Right lung (tissue), 10 donors: ENCODE measurements at places on chromosomes 2 and 18. TPM values are rescaled to one million over a fixed set of nuclear protein-coding genes. Genes with fewer than 3 reads are reported as not detected.

- DNase-seq = no peak
These were observed at the start of gene RAMP1 for GRCh38 chr2:237859533-237860272. Gene RAMP1, plus strand, starts transcription at chr2:237859623. Its CDS starts 53 bp downstream, at chr2:237859676.

The HAUS1 gene
- 52.7 TPM for polyA plus RNA-seq

DNA sequence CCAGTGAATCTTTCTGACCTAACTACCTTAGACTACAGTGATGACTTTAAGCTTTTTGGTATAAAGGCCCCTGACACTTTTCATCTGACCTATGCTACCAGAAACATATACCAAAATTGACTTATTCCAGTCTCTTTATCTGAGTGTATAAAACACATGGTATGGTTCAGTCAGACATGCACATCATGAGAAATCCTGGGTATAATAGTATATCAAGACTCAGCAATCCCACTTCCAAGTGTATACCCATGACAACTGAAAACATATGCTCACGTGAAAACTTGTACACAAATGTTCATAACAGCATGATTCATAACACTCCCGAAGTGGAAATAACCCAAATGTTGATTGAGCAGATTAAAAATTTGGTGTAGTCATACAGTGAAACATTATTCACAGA lies 70.0 kb upstream of the RPRM start:
- no peak for DNase-seq

DNA sequence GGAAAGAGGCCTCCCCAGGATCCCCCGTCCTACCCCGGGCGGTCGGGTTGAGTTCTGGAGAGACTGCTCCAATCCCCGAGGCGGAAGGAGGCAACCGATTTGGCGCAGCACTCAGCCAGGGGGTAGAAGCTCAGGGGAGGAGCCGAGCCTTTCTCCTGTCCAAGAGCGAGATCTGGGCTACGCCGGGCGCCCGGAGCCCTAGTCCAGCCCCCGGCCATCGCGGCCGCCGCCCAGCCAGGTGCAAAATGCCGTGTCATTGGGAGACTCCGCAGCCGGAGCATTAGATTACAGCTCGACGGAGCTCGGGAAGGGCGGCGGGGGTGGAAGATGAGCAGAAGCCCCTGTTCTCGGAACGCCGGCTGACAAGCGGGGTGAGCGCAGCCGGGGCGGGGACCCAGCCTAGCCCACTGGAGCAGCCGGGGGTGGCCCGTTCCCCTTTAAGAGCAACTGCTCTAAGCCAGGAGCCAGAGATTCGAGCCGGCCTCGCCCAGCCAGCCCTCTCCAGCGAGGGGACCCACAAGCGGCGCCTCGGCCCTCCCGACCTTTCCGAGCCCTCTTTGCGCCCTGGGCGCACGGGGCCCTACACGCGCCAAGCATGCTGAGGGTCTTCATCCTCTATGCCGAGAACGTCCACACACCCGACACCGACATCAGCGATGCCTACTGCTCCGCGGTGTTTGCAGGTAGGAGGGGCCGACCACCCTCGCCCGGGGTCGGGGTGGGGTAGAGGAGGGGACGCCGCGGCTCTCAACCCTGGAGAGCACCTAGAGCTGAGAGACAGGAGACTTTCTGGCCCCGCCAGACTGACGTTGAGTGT lies at the start of gene DYSF:
Gene DYSF (plus strand): TSS at position 158 of the 817 bp plus-strand sequence.
- peak; percentile 27 for DNase-seq

The AAK1 gene
- polyA plus RNA-seq = 19.1 TPM

- DNase-seq = no peak
These were observed 88.2 kb upstream of the THUMPD2 start for GRCh38 chr2:39867268-39867667.

- no peak for DNase-seq
These were observed 35.5 kb upstream of the EDAR start for GRCh38 chr2:109024477-109024876.

GRCh38 chr2:236938126-236938525 lies 147.6 kb upstream of the COPS8 start:
- DNase-seq = no peak

The FASTKD1 gene
- 46.5 TPM for polyA plus RNA-seq

The FSHR gene
- not detected for polyA plus RNA-seq

The ALLC gene
- not detected for polyA plus RNA-seq

- no peak for DNase-seq
These were observed 47.5 kb downstream of the ANKRD44 start for GRCh38 chr2:197263077-197263476.

GRCh38 chr2:73999881-74000597 lies 15.3 kb downstream of the TET3 start:
- DNase-seq = no peak

DNA sequence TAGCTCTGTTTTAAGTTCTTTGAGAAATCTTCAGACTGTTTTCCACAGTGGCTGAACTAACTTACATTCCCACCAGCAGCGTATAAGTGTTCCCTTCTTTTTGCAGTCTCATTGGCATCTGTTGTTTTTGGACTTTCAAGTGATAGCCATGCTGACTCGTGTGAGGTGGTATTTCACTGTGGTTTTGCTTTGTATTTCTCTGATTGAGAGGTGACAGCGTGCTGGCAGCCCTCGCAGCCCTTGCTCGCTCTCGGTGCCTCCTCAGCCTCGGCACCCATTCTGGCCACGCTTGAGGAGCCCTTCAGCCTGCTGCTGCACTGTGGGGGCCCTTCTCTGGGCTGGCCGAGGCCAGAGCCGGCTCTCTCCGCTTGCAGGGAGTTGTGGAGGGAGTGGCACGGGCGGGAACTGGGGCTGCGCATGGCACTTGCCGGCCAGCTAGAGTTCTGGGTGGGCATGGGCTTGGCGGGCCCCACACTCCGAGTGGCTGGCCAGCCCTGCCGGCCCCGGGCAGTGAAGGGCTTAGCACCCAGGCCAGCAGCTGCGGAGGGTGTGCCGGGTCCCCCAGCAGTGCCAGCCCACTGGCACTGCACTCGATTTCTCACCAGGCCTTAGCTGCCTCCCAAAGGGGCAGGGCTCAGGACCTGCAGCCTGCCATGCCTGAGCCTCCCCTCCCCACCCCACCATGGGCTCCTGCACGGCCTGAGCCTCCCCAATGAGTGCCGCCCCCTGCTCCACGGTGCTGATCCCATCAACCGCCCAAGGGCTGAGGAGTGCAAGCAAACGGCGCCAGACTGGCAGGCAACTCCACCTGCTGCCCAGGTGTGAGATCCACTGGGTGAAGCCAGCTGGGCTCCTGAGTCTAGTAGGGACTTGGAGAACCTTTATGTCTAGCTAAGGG lies 151.8 kb downstream of the IRS1 start:
- DNase-seq = no peak

GRCh38 chr2:16948053-16948452 lies 282.4 kb upstream of the CYRIA start:
- DNase-seq = no peak

GRCh38 chr2:16102976-16103380 lies 162.6 kb downstream of the MYCN start:
- DNase-seq = no peak

The HMSD gene
- polyA plus RNA-seq = 1.1 TPM

DNA sequence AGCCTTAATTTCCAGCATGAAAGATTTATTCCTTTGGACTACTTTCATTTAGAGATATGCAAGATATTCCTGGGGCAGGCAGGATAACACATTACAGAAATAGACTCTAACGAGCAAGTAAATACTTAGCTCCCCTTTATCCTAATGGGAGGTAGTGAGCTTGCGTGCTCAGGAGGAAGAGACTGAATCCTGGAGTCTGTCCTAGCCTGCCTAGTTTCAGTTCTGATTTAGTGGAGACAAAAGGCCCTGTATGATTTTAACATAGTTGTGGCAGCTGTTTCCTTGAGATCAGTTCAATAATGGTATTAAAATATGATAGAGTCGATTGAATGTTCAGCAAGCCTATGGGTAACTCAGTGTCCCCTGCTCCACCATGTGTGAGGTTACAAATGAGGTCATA lies 109.5 kb downstream of the FMNL2 start:
- no peak for DNase-seq

The TMEM200C gene
- 1.9 TPM for polyA plus RNA-seq

The LAPTM4A gene
- 584 TPM for polyA plus RNA-seq

The SMARCAL1 gene
- 29.5 TPM for polyA plus RNA-seq

DNA sequence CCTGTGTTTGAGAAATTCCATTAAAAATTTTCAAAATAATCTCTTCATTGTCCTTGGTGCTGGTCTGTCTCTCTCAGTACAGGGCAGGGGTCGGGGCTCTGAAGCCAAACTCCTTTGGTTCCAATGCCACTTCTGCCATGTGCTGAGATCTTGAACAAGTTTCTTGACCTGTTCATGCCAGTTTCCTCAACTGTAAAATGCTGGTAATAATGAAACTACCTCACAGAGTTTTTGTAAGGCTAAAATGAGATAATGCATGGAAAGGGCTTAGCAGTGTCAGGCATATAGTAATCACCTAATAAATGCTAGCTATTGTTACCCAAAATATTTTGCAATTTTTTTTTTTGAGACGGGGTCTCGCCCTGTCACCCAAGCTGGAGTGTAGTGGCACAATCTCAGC lies 16.9 kb upstream of the MREG start:
- DNase-seq = no peak

The MYL1 gene
- 296 TPM for polyA plus RNA-seq

- DNase-seq = no peak
These were observed 51.7 kb downstream of the ARHGAP28 start for GRCh38 chr18:6781142-6781714.

The GNLY gene
- 2.2 TPM for polyA plus RNA-seq

DNA sequence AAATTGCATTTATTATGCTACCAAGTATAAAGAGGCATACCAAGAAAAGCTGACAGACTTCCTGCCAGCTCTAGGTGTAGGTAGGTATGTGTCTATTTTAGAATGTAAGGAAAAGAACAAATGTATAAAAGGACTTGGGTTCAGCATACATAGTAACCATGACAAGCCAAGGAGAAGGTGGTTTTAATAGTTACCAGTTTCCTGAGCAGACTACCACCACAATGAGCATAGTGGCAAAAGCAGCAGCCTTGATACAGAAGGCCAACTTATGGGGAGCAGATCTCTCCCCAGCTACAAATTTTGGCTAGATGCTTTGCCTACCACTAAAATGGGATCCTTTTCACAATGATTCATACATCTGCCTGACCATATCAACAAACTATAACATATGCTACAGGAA lies 34.5 kb downstream of the METTL8 start:
- DNase-seq = no peak
